H7 (cell line): ENCODE measurements at places on chromosomes 13 and 19. TPM values are rescaled to one million over a fixed set of nuclear protein-coding genes. Genes with fewer than 3 reads are reported as not detected.

The SPINT2 gene
- 143 and 153 TPM in 2 replicates for total RNA-seq

The NCAN gene
- 0.81 and 1.7 TPM in 2 replicates for total RNA-seq

The OVOL3 gene
- not detected in 2 replicates for total RNA-seq

The ZNF765 gene
- total RNA-seq, result 12.4 and 14.4 TPM in 2 replicates

The FFAR3 gene
- not detected in 2 replicates for total RNA-seq

DNA sequence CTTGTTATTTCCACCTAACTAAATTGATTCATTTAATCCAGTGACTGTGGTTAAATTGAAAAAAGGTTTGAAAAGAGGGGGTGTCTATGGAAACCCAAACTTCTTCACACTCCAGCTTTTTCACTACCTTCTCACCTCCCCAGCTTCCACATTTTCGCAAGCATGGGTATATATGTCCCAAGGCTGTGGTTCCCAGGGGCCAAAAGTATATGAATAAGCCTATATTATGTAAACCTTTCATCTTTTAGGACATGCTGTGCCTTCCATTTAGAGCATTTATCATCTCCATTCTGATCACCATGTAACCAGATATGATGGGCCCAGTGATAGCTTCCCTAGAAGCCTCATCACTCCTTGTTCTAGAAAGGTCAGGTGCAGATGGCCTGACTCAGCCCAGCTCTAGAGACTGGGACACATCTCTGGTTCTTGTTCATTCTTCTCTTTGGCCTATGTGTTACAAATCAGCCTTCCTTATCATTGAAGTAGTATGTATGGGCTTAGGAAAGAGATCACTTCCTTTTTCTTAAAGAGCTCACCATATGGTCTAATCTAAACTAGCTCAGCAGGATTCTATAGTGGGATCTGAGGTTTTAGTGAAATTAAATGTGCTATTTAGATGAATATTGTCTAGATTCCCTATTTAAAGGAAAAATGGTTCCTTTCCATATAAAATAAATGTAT is 19.5 kb upstream of the ARL11 start:
- no peak for DNase-seq

GRCh38 chr13:21048901-21049698 is 12.3 kb downstream of the LATS2 start:
- peak; percentile 41 for DNase-seq

DNA sequence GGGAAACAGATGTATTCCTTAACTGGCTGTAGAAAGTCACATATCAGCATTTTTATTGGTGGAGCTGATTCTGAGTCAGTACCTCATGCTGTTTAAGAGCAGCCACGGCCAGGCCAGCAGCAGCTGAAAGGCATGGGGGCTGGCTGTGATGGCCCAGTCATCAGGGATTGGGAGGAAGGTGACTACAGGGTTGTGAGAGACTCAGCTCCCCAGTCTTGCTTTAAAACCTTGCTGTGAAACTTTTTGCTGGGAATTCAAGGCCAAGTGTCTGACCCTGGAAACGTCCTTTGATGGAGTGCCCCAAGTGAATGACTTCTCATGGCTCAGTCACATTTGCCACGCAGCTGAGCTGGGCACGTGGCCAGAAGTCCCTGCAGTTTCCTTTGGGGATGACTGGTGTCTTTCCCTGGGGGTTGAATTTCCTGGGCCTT is 39.1 kb upstream of the RNF113B start:
- DNase-seq, result no peak

- DNase-seq, result no peak
Observed at GRCh38 chr13:40403509-40404241, 262.8 kb downstream of the FOXO1 start.

DNA sequence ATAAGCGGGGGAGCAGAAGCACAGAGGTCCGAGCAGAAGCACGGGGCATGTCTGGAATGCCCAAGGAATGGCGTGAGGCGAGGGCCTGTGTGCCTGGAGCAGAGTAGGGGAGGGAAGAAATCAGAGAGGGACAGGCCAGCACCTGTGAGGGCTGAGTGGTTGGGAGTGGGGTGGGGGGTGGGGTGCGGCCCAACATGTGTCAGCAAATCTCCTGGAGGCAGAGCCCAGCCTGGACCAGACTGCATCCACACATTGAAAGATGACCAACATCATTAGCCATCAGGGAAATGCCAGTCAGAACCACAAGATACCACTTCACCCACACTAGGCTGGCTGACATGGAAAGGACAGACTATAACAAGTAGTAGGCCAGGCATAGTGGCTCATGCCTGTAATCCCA is 11.2 kb downstream of the CLASRP start:
- no peak for DNase-seq

DNA sequence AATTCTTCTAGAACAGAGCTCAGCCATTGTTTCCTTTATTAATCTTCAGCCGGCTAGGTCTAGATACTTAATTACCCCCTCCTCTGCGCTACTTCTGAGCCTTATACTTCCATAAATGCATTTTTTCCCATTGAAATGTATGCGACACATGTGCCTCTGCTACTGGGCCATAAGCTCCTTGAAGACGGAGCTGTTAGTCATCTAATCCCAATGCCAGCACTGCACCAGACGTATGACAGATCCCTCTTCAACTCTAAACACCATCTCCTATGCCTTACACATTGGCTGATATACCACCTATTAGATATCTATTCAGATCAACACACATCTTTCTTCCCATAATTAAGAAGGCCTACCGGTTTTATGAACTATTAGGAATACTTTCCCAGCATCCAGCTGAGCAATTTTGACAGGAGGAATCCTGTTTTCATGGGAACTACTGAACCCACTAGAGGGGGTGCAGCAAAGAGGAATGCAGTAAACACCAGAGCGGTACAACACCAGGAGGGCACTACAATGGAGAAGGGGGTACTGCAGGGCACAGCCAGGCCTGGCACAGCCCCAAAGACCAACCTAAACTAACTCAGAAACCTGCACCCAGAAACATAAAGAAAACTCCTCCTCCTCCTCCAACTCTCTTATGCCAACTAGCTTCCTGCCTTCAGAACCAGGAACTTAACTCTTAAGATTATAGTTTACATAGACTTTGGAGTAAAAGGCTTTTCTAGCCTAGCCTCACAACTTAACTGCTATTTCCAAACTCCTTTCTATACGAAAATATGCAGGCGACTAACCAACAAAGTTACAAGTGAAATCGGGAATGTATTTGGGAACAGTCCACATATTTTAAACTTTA is 18.7 kb downstream of the STK24 start:
- no peak for DNase-seq

DNA sequence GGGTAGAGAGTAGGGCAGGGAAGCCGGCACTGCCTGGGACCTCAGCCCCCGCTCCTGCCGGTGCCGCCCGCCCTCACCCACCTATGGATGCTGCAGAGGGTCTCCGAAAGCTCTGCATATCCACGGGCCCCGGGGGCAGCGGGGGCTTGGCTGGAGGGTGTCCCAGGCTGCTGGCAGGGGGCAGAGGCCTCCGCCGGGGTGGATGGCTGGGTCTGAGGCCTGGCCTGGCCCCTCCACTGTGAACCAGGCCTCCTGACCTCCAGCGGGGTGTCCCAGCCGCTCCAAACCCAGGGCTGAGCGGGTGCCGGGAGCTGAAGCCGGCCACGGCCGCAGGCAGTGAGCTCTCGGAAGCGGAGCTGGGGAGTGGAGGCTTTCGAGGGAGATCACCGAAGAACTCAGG is 4.1 kb downstream of the PRAM1 start:
- no peak for DNase-seq

DNA sequence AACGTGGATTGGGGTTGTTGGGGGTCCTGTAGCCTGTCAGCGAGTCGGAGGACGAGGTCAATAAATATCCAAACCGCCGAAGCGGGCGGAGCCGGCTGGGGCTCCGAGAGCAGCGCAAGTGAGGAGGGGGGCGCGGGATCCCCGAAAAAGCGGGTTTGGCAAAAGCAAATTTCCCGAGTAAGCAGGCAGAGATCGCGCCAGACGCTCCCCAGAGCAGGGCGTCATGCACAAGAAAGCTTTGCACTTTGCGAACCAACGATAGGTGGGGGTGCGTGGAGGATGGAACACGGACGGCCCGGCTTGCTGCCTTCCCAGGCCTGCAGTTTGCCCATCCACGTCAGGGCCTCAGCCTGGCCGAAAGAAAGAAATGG is 754 bp upstream of the SIX5 start:
- peak; percentile 69 for DNase-seq

GRCh38 chr19:13079542-13079986 is 23.1 kb downstream of the LYL1 start:
- DNase-seq, result peak; percentile 71

DNA sequence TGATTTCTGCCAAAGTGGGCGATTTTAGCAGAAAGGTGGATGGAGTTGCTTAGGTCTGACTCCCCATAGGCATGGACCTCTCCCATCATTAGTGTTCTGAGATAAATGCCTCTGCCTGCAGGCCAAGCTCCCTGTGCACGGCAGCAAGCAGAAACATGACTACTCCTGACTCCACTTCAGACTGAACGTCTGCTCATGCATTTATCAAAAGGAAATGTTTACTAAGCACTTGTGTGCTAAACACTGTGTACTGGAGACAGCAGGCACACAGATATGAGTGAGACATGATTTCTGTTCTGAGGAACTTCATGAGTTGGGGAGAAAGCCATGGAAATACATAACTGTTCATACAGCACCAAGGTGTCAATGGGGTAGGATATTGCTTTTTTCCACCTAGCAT is 149.6 kb downstream of the MIPEP start:
- DNase-seq, result no peak

DNA sequence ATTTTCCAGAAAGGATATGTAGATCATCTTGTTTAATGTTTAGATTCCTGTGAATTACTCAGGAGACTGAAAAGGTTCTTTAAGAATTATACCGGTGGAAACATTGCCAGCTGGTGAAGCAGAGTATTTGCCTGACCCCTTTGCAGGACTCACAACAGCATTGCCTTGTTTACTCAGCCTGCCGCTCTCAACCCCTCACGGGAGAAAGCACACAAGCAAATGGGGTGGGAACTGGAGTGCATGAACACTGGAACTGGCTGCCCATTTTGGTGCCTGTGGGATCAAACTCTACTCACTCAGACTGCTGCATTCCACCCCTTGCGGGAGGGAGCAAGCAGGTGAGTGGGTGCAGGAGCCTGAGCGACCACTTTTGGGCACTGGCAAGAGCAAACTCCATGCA is 804.7 kb upstream of the SLITRK1 start:
- DNase-seq, result no peak

DNA sequence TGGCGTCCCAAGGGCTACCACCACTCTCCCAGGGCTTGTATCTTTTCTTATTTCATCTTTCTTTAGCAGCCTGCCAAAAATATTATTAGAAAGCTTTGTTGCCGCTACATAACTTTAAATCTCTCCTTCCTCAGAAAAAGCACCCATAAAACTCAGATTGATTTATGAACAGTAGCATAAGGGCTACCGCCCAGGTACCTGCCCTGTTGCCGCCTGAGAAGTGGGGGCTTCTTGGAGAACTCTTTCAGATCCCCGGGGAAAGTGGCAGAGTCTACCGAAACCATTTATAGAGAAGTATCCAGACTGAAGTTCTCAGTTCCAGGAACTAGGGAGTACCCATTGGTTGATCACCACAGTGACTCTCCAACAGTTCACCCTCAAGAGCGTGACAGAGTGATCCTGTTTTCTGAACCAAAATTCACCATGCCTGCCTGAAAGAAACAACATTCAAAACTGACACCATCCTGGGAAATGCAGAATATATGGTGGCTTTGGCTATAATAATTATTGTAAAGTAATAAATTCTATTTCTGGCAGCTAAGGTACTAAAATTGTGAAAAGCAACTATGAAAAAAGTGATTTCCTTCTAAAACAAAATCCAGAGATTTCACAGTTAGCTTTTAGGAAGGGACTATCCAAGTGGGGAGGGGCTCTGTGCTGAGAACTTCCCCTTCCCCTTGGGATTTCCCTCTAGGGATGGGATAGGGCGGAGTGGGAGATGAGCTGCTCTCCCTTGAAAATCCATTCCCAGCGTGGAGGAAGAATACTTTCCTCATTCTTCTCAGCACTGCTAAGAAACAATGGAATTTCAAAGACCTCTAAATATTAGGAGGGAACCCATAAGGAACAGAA is 877 bp upstream of the N4BP2L1 start:
- no peak for DNase-seq

DNA sequence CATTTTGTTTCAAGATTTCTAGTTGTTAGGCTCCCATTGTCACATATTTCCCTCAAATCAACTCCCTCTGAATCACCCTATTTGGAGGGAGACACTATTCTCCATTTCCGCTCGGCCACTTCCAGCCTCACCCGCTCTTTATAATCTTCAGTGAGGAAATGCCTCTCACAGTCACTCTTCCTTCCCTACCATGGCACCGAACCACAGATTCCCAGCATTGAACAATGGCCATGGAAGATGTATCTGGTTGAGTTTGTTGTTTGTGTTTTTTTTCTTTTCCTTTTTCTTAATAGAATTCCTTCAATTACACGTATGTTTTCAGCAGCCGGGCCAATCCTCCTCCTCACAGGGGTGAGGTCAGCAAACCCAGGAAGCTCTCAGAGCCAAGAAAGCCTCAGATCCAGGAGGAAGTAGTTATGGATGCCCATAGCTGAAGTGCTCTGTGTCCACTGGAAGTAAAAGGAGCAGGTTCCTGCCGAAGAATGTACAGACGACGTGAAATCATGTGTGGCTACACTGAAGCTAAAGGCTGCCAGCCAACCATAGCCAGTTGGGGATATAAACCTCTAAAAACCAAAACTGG is 472.1 kb downstream of the FOXO1 start:
- DNase-seq, result no peak

DNA sequence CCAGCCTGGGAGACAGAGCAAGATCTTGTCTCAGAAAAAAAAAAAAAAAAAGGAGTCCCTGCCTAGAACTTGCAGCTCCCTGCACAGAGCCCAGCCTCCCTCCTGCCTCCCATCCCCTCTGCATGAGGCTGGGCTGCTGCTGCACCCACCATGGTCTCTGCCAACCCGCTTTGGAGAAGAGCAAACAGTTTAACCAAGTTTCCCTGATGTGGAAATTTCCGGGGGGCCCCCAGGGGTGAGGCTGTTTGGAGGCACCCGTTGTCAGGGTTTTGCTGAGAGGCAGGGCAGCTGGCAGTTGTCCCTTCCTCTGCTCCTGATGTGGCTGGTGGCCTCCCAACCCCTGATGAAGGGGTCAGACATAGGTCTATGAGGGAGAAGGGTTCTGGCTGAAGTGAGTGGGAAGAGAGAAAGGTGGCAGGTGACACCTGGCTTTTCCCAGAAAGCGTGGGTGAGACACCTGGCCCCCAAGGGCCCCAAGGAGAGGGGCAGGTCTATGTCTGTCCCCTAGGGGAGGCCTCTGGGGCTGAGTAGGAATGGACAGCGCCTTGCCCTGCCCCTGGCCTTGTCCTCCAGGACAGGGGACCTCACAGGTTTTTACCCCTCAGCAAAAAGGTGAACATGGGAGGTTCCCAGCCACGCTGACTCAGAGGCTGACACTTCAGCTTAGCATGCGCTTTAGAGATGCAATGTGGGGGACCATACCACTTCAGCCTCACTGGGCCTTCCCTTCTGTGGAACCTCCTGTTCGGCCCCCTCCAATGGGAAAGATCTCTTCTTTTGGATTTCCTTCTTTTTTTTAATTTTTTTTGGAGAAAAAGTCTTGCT is 5.5 kb downstream of the LRP3 start:
- peak; percentile 30 for DNase-seq

GRCh38 chr13:91058066-91058465 is 289.4 kb upstream of the MIR17HG start:
- no peak for DNase-seq

DNA sequence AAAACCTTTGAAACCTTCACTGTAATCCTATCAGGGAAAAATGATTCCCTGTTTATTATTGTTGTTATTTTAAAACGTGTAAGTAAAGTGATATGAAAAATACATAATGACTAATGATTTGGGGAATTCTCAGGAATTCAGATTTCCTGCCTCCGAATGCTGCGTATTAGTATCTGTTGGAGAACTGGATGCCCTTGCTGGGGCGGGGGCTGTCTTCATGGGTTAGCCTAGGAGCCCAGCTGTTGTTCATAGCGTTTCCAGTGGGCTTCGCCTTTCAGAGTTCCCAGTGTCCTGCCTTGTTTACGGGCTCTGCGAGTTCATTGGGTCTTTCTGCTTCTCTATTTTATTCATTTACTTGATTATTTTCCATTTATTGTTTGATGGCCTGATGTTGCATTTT is 18.4 kb downstream of the NAXD start:
- peak; percentile 34 for DNase-seq
